AG09319 (cell line): ENCODE measurements at places on chromosomes 16 and 17.
A peak's percentile ranks its signal among the peaks of the same experiment; 100 is the strongest.

DNA sequence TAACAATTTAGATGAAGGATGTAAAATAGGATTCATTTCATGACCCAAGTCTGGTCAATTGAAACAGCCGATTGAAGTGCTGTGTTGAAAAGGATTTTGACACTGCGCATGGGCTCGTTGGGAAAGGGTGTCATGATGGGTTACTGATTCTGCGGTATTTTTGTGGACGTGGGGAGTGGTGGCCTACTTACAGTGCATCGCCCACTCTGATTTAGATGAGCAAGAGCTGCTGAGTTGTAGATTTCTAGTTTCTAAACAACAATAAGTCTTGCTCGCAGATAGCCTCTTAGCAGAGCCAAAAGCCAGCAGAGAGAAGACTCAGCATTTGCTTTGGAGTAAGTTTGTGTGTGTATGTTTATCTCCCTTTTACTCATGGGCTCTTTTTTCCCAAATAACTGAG is 731.0 kb downstream of the MAF start:
- DNase-seq, result no peak

- DNase-seq, result no peak
Observed at GRCh38 chr17:50547736-50548083, 736 bp downstream of the SPATA20 start.

DNA sequence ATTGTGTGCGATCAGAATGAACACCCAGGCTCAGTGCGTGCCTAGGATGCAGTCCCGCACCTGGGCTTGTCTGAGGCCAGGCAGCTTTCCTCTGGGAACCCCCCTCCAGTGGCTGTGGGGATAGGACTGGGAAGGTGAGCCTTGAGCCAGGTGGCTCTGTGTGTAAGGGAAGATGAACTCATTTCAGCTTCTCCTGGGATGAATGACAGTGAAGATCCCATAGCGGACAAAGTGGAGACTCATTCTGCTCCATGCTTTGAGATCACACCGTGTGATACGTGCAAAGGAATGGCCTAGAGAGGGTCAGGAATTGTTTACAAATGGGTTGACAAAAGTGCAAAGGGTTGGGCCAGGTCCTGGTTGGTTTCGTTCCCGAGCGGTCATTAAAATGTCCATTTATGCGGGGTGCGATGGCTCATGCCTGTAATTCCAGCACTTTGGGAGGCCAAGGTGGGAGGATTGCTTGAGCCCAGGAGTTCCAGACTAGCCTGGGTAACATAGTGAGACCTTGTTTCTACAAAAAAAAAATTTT is 15.8 kb downstream of the GPRC5C start:
- no peak for DNase-seq

DNA sequence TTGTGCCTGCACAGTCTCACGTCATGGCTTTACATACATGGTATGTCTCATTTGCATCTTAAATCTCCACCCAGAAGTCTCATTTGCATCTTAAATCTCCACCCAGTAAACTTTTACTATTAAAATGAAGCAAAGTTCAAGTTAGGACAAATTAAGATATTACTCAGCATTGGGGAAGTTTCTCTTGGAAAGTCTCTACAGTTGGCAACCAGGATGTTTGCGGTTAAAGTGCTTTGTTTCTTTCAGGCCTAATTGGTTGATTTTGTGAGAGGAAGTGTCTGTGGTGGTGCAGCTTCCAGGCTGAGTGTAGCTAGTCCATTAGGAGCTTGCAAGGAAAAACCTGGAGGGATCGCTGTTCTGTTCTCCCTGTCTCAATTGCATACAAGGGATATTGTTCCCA is 1373.3 kb upstream of the GOT2 start:
- DNase-seq, result peak; percentile 45

GRCh38 chr16:80317599-80318037 is 223.2 kb upstream of the DYNLRB2 start:
- DNase-seq, result no peak

DNA sequence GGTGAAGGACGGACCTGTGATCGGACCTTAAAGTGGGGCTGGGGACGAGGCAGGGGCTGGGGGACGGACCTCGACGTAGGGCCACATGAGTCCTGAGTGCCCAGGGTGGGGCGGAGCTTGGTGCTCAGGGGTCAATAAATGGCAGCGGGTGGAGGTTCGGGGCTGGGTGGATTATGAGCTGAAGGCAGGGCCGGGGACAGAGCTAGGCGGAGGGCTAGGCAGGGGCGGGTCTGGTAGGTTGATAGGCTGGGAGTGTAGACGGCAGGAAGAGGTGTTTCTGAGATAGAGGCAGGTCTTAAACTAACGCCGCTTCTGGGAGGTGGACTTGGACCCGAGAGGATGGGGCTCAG is 733 bp downstream of the CHRNB1 start:
- no peak for DNase-seq

GRCh38 chr17:65456368-65457151 is 104.9 kb downstream of the AXIN2 start:
- no peak for DNase-seq

DNA sequence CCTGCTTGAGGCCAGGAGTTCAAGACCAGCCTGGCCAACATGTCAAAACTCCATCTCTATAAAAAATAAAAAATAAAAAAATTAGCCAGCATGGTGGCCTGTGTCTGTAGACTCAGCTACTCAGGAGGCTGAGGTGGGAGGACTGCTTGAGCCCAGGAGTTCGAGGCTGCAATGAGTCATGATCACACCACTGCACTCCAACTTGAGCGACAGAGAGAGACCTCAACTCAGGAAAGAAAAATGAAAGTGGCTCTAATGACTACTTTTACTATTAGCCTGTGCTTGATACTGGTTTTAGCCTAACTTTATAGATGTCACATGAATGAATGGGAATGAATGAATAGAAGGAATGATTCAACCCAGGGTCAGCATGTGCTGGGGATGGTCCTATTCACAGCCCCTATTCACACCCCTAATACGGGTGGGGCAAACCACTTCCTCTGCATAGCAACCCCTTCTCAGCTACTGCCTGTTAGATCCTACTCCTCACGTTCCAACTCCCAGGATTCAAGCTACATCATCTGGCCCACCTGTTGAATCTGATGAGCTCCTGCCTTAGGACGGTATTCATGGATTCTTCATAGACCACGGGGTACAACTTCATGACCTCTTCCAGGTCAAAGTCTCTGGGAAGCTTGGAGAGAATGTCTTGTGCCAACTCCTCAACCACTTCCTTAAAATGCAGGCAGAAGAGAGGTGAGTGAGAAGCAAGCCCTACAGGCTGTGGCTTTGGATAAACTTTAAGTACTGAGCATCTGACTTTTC is 40.5 kb downstream of the LYRM1 start:
- no peak for DNase-seq

GRCh38 chr16:74215249-74215648 is 81.4 kb upstream of the PSMD7 start:
- no peak for DNase-seq

DNA sequence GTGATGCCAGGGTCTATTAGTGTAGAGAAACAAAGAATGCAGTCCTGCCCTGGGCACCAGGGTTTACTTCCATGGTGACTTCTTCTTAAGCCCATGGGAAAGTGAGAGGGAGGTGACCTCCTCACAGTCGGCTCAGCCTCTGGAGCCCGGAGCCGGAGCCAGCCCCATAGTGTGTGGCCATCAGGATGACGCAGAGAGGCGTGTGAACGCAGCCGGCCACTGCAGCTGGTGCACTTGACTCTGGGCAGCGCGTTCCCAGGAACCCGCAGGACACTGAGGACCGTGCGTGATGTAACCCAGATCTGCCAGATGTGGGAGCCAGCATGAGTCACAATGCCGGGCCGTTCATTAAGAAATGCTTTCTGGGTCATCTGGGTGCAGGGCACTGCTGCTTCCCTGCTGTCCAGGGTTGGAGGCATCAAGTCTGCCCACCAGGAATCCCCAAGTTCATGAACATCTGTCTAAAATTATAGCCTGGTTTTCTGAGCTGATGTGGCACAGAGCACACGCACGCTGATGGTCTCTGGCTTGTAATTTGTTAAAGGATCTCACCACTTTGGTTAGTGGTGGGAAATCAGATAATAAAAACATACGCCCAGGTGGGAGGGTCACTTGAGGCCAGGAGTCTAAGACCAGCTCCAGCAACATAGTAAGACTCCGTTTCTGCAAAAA is 114.1 kb downstream of the PITPNC1 start:
- DNase-seq, result peak; percentile 99

DNA sequence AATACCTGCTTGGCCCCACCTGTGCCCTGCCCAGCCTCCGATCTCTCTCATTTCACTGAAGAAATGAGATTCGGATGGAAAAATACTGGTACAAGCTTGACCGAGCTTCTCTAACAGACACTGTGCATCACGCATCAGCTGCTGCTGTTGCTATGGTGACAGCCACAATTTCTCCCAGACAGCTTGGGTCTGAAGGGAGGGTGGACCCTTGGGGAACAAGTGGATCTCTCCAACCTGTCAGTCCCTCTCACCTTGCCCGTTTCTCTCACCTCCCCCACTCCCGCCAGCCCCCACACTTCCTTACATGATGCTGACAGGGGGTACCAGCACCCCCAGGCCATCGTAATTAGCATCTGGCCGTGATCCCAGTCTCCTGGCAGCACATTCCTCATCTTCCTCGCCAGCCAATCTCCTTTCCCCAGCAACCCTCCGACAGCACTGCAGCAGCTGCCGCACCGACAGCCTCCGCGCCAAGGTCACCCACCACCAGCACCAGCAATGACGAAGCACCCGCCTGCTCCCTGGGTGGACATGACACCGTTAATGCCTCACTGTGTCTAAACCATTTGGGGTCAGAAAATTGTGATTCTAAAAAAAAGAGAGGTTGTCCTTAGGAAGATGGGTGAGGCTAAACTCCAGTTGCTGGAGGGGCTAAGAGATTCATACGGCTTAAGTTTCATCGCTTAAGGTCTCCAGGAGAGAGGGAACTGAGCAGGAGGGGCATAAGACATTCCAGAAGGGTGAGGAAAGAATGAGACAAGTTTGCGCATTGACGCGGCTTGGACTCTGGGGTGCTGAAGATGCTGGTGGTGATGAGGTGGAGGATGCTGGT is 58.6 kb upstream of the TNRC6A start:
- DNase-seq, result peak; percentile 58

- no peak for DNase-seq
Observed at GRCh38 chr17:57794841-57795240, 49.7 kb upstream of the CCDC182 start.

GRCh38 chr16:61791464-61791863 is 244.8 kb downstream of the CDH8 start:
- DNase-seq, result no peak

- DNase-seq, result no peak
Observed at GRCh38 chr16:58628845-58629732, 537 bp downstream of the CNOT1 start.

- no peak for DNase-seq
Observed at GRCh38 chr17:75404731-75405364, 630 bp downstream of the GRB2 start.

DNA sequence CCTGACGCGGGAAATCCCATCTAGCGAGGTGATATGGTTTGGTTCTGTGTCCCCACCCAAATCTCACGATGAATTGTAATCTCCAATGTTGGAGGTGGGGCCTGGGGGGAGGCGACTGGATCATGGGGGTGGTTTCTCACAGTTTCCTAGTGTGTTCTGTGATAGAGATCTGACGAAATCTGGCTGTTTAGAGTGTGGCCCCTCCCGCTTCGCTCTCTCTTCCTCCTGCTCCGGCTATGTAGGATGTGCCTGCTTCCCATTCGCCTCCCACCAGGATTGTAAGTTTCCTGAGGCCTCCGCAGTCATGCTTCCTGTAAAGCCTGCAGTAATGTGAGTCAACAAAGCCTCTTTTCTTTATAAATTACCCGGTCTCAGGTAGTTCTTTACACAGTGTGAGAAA is 31.6 kb downstream of the IFT140 start:
- no peak for DNase-seq

- no peak for DNase-seq
Observed at GRCh38 chr17:33651686-33652085, 358.6 kb upstream of the ASIC2 start.

GRCh38 chr16:54657058-54657708 is 273.5 kb upstream of the IRX5 start:
- DNase-seq, result no peak
